NCI-H2081 (cell line): ENCODE measurements at places on chromosomes 2 and 18.

DNA sequence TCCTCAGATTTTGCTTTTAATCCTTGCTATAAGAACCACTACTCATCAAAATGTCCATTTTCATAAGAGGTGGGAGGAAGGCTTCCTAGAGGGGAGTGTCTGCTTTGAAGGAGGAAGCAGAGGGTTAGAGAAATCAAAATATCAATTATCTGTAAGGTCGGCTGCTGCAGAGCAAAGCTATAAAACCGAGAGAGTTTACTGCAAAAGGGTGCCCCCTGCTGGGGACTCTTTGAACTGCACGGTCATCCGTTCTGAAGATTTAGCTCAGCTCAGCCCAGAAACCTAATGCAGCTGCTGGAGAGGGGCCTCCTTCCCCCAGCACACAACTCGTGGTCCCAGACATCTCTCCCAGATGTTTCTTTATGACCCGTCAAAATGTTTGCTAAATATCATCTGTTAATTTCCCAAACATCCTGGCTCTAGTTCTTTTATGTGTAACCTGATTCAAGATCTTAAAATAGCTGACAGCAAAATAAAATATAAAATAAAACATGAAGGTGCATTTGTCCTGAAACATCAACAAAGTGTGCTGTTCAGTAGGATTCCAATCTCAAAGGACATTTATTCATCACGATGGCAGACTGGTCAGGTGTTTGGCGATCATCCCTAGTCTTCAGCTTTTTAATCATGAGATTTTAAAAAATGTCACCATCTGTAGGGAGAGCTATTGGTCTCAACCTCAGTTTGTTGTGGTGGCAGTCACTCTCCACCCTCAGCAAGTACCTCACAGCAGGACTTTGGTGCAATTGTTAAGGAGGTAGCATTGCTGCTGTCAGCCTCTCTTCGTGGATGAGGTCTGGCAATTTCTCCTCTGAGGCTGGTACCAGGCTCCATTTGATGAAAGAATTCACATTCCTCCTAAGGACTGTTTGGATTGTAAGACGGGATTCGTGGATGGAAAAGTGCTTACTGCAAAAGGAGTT lies 185.9 kb downstream of the MTX2 start:
- peak; percentile 87 for DNase-seq

GRCh38 chr2:3631851-3632659 lies 25.9 kb upstream of the ALLC start:
- no peak for DNase-seq

DNA sequence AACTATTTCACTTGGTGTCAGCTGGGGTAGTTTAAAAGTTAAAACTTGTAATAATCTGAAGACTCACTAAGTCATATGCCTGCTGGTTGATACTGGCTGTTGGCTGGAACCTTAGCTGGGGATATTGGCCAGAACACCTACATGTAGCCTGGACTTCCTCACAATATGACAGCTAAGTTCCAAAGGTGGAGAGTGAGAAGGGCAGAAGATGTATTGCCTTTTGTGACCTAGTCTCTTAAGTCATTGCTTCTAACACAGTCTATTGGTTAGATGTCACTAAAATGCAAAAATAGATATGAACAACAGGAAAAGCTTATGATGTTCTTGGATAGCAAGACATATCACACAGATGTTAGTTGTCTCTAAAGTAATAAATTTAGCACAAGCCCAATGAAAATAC lies 113.2 kb upstream of the CHAC2 start:
- DNase-seq: no peak

GRCh38 chr2:134333646-134334189 lies 79.8 kb downstream of the MGAT5 start:
- DNase-seq: no peak

DNA sequence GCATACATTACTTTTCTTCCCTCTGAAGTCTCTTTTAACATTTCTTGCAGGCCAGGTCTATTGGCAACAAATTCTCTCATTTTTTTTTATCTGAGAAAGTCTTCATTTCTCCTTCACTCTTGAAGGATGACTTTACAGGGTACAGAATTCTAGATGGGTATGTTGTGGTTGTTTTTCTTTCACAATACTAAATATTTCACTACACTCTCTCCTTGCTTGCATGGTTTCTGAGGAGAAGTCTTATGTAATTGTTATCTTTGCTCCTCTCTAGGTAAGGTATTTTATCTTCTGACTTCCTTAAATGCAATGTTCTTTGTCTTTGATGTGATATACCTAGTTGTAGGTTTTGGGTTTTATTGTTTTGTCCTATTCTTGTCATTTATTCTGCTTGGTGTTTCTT lies 371.1 kb downstream of the FIGN start:
- no peak for DNase-seq

DNA sequence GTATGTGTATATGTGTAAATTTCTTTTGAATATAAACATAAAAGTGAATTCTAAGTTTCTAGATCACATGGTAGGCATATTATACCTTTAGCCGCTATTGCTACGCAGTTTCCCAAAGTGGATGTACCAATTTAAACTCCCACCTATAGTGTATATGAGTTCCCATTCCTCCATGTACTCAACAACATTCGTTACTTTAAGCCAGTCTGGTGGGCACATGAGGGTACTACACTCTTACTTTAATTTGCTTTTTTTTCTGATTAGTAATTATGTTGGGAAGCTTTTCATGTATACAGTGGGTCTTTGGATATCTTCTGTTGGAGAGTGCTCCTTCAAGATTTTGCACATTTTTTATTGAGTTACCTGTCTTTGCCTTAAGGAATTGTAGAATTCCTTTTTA lies 683.8 kb downstream of the ERBB4 start:
- no peak for DNase-seq

- DNase-seq: no peak
Measured at GRCh38 chr2:67652679-67653078, 255.5 kb downstream of the ETAA1 start.

GRCh38 chr2:46284260-46284659 lies 12.9 kb upstream of the EPAS1 start:
- no peak for DNase-seq

DNA sequence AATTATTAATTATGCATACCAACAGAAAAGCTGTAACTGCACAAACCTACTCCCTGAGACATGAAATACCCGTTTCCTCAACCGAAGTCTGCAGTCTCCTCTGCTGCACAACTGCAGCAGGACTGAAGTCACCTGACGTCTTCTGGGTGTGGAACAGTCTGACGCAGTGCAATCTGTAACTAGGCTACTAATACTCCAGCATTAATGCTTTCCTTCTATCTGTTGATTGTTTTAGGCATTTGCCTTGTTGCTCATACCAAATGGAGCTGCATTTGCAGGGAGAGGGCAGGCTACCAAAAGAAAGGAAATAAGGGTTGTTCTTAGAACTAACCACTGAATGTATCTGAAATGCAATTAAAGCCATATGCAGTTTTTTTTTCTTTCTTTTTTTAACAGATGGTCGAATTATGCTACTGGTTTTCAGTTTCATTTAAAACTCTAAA lies 40.1 kb downstream of the RTN4 start:
- peak; percentile 2 for DNase-seq

DNA sequence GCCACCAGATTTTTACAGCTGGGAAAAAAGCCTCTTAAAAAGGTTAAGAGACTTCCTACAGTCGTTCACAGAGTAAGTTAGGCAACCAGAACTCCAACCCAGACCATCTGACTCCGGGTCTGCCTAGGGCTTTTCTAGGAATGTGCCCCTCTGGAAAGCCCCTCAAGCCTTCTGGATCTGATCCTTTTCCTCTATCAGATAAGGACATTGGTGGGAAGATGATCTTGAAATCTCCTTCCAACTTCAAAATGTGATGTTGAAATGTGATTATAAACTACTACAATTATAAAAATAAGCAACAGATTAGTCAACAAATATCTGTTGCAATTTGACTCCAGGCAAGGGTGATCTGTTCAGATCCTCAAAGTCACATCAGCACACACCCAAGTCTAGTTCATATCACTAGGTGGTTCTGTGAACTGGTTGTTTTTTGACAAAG lies 270.4 kb downstream of the ARHGAP15 start:
- DNase-seq: no peak

- DNase-seq: no peak
Measured at GRCh38 chr2:128818704-128819491, 500.2 kb upstream of the HS6ST1 start.

GRCh38 chr2:46915281-46915810 lies at the start of gene MCFD2:
MCFD2 (minus strand) TSS chr2:46915806; CDS start chr2:46909171, 6,635 bp downstream.
- DNase-seq: no peak

DNA sequence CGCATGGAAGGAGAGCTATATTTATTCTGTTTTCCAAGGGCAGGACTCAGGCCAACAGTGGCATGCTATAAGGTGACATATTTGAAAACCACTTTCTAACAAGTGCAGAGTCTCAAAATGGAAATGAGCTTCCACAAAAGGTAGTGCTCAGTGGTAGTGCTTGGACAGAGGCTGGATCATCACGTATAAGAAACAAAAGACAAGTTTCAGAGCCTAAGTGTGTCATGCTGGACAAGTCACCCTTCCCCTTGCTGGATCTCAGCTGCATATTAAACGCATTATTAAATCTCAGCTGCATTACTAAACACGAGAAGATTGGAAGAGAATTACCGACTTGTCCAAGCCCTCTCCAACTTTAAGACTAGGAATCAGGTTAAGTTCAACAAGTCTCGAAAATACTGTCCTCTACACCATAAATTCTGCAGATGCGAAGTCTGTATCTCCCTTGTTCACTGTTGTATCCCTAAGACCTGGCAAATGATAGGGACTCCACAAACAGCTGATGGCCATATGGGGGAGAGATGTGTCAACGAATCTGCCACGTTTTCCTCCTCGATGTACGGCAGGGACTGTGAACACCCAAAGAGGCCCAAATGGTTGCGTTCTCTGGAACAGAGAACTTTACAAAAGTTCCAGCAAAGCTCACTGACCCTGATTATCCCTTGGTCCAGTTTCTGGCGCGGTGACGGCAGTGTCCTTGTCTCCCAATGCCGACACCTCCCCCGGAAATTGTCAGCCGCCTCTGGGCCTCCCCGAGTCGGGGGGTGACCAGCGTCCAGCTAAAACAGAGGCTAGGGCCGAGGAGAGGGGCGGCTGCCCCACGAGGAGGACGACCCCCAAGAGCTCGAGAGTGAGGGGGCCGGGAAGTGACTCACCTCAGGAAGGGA lies 611 bp downstream of the NOL10 start:
- DNase-seq: no peak

DNA sequence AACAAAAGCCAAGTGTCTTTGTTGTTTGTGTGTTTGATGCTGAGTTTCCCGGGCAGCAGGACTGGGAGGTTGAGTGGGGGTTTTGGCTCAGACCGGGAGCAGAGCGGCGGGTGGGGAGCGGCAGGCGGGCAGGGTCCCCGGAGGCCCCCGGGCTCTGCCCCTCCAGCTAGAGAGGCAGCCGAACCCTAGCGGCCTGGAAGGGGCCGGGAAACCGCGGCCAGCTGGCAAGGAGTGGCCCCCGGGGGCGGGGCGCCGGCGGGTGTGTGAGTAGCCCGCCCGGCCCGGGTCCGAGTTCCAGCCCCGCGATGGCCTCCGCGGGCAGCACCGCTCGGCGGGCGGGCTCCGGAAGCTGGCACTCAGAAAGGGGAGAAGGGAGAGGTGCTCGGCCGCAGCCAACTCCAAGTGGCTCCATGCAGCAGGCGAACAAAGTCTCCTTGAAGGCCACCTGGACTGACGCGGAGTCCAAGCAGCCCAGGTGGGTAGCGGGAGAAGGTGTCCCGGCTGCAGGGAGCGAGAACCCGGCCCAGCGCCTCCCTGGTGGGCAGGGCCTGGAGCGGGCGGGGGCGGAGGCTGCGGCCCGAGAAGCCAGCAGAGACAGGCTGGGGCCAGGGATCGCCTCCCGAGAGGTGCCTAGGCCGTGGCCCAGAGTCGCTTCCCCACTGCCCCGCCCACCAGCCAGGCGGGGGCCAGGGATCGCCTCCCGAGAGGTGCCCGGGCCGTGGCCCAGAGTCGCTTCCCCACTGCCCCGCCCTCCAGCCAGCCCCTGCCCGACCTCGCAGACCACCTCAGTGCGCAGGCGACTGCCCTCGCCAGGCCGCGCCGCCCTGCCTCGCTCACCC lies at the start of gene ANKRD53:
Gene ANKRD53, plus strand, starts transcription at position 290 of the 839 bp plus-strand sequence. Its CDS starts 16 bp downstream, at position 306.
- DNase-seq: no peak

DNA sequence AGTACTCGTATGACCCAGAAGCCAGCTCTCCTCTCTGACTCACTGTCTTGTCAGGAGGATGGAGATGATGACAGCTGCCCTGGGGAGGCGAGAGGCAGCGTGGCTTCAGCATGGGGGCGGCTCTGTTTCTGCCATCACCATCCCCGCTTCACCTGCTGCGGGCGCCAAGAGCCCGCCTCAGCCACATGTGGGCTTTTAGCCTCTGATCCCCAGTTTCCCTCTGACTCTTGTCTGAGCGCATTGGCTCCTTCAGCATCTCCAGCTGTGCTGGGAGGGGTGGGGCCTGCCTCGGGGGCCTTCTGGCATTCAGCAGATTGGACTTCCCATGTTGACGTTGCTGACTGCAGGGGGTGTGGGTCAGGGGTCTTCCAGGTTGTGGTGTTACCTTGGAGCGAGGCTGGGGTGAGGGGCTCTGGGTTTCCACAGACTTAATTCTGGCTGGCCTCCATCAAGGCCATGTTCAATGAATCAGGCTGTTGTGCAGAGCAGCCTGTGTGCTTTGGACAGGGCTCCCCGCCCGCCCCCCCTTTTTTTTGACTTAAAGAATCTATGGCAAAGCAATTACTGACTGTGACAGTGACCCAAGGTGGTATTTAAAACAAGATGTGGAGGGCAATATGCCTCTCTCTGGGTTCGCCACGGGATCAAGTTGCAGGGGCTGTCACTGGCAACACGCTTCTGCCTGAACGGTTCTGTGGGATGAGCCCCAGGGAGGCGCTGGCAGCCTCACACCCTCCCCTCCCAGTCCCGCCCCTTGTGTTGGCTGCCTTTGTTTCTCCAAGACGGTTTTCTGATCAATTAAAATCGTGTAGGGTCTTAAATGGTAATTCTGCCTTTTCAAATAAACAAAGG lies 228.3 kb downstream of the LDLRAD4 start:
- peak; percentile 42 for DNase-seq

DNA sequence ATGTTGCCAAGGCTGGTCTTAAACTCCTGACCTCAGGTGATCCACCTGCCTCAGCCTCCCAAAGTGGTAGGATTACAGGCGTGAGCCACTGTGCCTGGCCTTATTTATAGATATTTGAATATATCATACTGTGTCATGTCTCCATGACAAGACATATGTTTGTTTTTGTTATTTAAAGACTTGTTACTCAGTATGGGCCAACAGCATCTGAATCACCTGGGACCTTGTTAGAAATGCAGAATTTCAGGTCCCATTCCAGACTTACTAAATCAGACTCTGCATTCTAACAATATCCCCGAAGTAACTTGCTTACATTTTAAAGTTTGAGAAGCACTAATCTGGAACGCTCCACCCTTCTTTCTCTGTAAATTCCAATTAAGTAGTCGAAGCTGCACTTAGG lies 33.2 kb downstream of the RPE start:
- DNase-seq: no peak

DNA sequence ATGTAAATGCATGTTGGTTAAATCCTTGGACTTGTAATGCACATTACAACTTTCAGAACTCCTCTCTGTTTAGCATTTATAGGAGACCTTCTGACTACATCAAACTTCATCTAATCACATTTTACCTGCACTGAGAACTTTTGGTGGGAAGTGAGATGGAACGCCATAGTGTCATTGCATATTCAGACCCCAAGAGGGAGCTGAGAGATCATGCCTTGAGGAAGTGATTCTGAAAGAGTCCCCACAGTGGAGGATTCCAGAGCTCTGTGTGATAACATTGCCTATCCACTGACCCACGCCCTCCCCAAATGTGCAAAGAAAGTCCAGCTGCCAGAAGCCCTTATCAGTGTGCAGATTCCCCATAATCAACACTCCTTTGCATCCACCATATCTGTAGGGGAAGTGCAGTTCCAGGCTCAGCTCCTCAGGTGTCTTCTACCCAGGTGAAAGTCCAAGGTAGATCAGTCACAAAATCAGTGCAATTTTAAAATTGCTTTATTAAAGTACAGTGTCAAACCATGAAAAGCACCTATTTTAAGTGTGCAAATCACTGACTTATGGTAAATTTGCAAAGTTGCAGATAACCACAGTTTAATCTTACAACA lies 212.4 kb downstream of the RPIA start:
- DNase-seq: peak; percentile 59
